ENCODE measurements at places on chromosomes 2 and 18. TPM values are rescaled to one million over a fixed set of nuclear protein-coding genes. Genes with fewer than 3 reads are reported as not detected.

RNU2-63P gene
- not detected for total RNA-seq

SLC19A3 gene
- 0.40 TPM for total RNA-seq

SEPTIN10 gene
- total RNA-seq, result 167 TPM

GALNT14 gene
- total RNA-seq, result 1.0 TPM

SERPINB12 gene
- total RNA-seq, result not detected

FOXD4L1 gene
- total RNA-seq, result 0.42 TPM

DYNAP gene
- total RNA-seq, result not detected

CD207 gene
- total RNA-seq, result 0.26 TPM

ILKAP gene
- total RNA-seq, result 35.7 TPM

NPHP1 gene
- 6.3 TPM for total RNA-seq

LAMA3 gene
- 11.5 TPM for total RNA-seq

NIFK gene
- 56.5 TPM for total RNA-seq

PGAP1 gene
- 5.1 TPM for total RNA-seq

CROCC2 gene
- total RNA-seq, result not detected

SMC6 gene
- 8.1 TPM for total RNA-seq

SERPINB4 gene
- total RNA-seq, result not detected

CCBE1 gene
- total RNA-seq, result 2.9 TPM

PAX8 gene
- total RNA-seq, result 0.99 TPM

TMEM37 gene
- total RNA-seq, result 2.8 TPM

KCNE4 gene
- 11.6 TPM for total RNA-seq

CFAP221 gene
- total RNA-seq, result 0.17 TPM

HOXD9 gene
- total RNA-seq, result 0.99 TPM

PXDN gene
- total RNA-seq, result 71.8 TPM

TSHZ1 gene
- total RNA-seq, result 41.7 TPM

RFTN2 gene
- total RNA-seq, result 6.4 TPM

KIF5C gene
- 2.9 TPM for total RNA-seq

IL36B gene
- not detected for total RNA-seq

ANKRD30B gene
- total RNA-seq, result not detected

CRYGC gene
- total RNA-seq, result not detected

TMEM200C gene
- 0.39 TPM for total RNA-seq

RGPD3 gene
- total RNA-seq, result 0.45 TPM

EPB41L3 gene
- 32.0 TPM for total RNA-seq

SERPINB10 gene
- not detected for total RNA-seq

TNFAIP6 gene
- 13.3 TPM for total RNA-seq

RND3 gene
- 103 TPM for total RNA-seq

TSPYL6 gene
- total RNA-seq, result not detected

GALM gene
- 12.7 TPM for total RNA-seq

ODC1 gene
- total RNA-seq, result 142 TPM

SCN2A gene
- 0.13 TPM for total RNA-seq

XPO1 gene
- total RNA-seq, result 63.4 TPM

C2orf81 gene
- 3.5 TPM for total RNA-seq

ZC3H6 gene
- 12.8 TPM for total RNA-seq

NCKAP5 gene
- total RNA-seq, result 1.2 TPM

RUFY4 gene
- not detected for total RNA-seq

NTSR2 gene
- not detected for total RNA-seq

FOXI3 gene
- total RNA-seq, result not detected
